ENCODE measurements at places on chromosomes 1 and 21.

DNA sequence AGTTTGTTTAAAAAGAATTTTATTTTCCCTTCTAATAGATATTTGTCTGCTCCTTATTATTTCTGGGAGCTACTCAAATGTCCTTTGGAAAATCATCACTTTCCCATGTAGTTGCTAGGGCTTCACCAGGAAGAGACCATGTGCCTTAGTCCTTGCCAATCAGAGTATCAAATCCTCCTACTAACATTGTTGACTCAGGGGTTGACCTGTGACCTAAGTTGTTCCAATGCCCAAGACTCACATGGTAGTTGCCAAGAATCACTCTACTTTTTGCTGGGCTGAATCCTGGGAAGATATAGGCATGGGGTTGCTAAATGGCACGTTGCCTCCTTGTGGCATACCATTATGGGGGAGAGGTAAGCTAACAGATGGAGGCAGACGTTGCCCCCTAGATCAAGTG lies 58.2 kb upstream of the FOXD3 start:
- DNase-seq, result no peak

DNA sequence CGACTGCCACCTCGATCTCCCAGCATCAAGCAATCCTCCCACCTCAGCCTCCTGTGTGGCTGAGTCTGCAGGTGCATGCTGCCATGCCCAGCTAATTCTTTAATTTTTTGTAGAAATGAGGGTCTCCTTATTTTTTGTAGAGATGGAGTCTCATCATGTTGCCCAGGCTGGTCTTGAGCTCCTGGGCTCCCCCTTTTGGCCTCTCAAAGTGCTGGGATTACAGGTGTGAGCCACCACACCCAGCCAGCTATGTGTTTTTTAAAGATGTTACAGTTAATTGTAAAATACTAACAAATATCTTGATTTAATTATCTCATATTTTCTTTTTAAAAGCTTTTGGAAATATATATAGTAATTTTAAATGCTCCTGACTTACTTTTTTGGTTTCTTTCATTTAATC lies 181.3 kb upstream of the DMRTA2 start:
- DNase-seq, result no peak

DNA sequence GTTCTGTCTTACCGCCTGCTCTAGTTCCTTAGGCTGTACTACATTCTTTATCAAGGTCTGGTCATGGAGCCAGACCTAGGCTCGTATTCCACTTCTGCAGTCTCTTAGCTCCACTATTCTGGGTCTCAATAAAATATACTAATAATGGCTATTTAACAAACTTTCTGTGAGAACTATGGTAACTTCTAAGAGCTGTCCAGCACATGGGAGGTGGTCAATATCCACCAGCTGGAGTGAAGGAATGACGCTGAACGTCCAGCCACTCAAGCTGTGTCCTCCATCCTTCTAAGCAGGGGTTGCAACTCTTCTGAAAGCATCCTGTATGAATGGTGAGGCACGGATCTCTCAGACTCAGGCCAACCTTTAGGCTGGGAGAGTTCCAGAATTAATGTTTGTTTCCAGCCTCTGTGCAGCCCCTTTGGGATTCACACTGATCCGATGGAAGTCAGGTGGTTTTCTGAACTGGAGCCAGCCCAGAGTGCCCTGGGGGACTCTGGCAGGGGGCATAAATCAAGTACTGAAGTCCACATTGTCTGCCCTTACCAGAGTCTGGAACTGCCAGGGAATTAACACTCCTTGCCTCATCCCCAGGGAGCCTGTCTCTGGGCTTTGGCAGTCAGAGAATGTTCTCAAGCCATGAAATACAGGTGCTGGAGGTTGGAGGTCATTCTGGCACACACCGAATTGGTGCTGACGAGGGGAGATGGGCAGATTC lies 57.4 kb downstream of the BRINP2 start:
- DNase-seq, result no peak

- DNase-seq, result no peak
Measured at GRCh38 chr1:110595353-110595710, 10.8 kb downstream of the KCNA2 start.

DNA sequence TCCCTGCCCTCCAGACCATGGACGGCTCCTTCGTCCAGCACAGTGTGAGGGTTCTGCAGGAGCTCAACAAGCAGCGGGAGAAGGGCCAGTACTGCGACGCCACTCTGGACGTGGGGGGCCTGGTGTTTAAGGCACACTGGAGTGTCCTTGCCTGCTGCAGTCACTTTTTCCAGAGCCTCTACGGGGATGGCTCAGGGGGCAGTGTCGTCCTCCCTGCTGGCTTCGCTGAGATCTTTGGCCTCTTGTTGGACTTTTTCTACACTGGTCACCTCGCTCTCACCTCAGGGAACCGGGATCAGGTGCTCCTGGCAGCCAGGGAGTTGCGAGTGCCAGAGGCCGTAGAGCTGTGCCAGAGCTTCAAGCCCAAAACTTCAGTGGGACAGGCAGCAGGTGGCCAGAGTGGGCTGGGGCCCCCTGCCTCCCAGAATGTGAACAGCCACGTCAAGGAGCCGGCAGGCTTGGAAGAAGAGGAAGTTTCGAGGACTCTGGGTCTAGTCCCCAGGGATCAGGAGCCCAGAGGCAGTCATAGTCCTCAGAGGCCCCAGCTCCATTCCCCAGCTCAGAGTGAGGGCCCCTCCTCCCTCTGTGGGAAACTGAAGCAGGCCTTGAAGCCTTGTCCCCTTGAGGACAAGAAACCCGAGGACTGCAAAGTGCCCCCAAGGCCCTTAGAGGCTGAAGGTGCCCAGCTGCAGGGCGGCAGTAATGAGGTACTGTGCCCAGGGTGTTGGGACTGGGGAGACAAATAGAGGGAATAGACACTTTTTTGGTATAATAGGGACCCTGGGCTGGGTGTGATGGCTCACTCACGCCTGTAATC lies 1.0 kb downstream of the ZBTB48 start:
- no peak for DNase-seq

GRCh38 chr1:199854686-199855321 lies 172.7 kb upstream of the NR5A2 start:
- DNase-seq, result no peak

DNA sequence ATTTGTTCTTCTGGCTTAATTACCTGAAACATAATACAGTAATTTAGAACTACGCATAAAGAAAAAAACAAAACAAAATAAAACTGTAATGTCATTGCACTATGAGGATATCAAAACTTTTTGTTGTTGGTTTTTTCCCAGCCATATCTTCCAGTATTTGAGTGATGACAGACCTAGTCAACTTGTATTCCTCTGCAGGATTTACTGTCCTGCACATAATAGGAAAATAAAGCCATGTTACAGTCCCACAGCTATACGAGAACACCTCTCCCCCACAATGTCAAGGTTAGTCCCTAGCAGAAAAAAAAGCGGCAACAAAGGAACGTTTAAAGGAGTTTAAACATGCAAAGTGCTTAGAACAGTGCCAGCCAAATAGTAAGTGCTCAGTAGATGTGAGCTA lies 55.3 kb upstream of the PRDX6 start:
- no peak for DNase-seq

GRCh38 chr1:228923973-228924686 lies 188.9 kb downstream of the RHOU start:
- DNase-seq, result peak; percentile 50

- DNase-seq, result peak; percentile 45
Measured at GRCh38 chr1:206738370-206739366, 31.9 kb upstream of the IL19 start.

- DNase-seq, result no peak
Measured at GRCh38 chr1:56922070-56922469, 43.7 kb downstream of the C8B start.

GRCh38 chr1:226864311-226864710 lies 6.1 kb upstream of the PSEN2 start:
- no peak for DNase-seq

- no peak for DNase-seq
Measured at GRCh38 chr1:19650416-19651140, 6.5 kb downstream of the NBL1 start.

- DNase-seq, result no peak
Measured at GRCh38 chr1:70890408-70890807, 157.2 kb downstream of the PTGER3 start.

GRCh38 chr21:29557931-29558725 lies 259.4 kb downstream of the BACH1 start:
- DNase-seq, result no peak

DNA sequence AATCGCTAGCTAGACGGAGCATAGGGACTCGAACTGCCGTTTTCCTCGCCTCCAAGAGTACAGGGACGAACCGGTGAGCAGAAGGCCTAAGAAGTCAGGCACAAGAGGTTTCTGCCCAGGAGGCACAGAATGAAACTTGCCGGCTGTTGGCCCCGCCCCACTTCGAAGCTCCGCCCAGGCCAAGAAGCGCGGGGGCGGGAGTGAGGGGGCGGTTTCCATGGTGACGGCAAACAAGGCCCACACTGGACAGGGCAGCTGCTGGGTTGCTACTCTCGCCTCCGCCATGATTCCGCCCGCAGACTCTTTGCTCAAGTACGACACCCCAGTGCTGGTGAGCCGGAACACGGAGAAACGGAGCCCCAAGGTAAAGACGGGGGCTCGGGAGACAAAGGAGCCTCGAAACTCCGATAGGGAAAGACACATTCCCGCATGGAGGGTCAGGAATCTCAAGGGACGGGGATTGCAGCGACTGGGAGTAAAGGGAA lies at the start of gene DNALI1:
TSS of gene DNALI1 (plus strand) at position 229 of the 485 bp plus-strand sequence. CDS start at position 284, 55 bp downstream.
- peak; percentile 76 for DNase-seq
